Karpas-422 (cell line): ENCODE measurements at places on chromosomes 1 and 21.

GRCh38 chr1:96596226-96596922 is 125.2 kb upstream of the PTBP2 start:
- peak; percentile 76 for DNase-seq

DNA sequence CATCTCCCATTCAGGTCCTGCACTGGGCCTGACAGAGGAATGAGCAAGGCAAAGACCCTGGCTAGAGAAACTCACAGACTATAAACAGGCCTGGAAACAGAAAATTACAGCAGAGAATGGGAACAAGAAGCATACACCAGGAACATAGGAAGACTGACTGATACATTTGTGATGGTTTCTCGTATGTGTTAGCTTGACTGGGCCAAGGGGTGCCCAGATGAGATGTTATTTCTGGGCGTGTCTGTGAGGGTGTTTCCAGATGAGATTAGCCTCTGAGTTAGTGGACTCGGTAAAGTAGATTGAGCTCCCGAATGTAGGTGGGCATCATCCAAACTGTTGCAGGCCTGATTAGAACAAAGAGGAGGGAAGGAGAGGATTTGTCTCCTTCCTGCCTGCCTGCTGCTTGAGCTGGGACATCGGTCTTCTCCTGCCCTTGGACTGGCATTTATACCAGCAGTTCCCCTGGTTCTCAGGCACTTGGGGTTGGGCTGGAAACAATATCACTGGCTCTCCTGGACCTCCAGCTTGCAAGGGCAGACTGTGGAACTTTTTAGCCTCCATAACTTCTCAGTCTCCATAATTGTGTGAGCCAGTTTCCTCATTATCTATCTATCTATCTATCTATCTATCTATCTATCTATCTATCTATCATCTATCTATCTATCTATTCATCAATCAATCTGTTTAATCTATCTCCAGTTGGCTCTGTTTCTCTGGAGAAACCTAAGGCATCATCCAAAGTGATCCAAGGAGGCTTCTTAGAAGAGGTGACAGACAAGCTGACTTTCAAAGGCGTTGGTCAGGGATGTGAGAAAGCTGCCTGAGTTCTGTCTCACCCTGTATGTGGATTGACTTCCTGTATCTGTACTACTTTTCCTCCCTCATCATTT is 9.7 kb upstream of the FOXO6 start:
- no peak for DNase-seq

GRCh38 chr1:107198561-107198960 is 57.7 kb downstream of the NTNG1 start:
- no peak for DNase-seq

DNA sequence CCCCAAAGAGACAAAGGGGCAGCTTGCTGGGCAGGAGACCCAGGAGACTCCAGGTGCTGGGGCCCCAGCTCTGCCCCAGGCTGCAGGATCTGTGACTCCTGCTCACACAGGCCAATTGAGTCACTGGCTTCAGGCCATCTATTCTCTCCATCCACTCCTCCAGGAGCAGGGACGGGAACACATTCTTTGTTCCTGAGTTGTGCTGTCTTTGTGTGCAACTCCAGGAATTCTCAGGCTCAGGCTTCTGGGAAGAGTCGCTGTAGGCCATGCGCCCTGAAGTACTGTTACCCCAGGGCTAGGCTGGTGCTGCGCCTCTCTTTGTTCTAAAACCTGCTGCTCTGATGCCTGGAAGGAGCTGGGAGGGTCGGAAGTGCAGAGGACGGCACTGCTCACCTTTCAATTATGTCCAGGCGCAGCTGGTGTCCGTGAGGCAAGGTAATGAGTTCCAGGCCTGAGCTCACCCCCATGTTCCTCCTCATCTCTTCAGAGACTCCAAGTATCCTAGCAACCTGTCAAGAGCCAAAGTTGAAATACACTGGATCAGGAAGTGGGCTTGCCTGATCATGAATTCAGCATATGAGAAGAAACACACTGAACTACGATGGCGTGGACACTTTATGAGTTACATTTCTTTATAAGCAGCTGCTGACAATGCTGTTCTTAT is 105.9 kb downstream of the BCAR3 start:
- no peak for DNase-seq

- DNase-seq: no peak
Observed at GRCh38 chr1:28470146-28470545, 35.7 kb upstream of the RCC1 start.

GRCh38 chr1:173476665-173477285 is 360 bp upstream of the PRDX6 start:
- DNase-seq: peak; percentile 96

DNA sequence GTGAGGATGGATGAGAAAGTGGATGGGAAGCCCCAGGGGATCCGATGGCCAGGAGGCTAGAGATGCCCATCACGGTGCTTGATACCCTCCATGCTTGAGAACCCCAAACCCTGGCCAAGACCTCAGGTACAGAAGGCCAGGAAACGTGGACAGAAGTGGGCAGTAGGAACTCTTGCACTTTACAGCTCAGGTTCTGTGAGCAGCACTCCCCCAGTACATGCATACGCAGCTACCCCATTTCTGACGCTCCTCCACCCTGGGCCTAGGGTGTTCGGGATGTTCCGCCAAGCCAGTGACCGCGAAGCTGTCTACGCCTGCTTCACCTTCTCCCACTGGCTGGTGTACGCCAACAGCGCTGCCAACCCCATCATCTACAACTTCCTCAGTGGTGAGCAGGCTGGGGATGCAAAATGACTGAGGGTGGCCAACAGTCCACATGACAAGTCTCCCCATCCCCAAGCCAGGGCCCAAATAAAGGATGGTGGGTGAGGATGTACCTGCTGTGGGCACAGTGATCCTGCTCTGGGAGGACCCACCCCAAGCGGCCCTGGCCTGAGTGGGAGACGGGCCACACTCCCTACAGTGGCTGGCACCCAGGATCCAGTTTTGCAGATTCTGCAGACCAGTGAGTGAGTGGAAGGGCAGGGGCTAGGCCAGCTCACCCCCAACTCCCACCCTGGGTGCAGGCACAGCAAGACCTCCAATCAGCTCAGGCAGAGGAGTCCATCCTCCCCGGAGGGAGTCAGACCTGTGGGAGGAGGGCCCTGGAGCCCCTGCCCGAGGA is 7.4 kb downstream of the HCRTR1 start:
- DNase-seq: no peak

GRCh38 chr1:12244078-12244477 is 14.2 kb downstream of the VPS13D start:
- no peak for DNase-seq

GRCh38 chr1:72432645-72433267 is 150.4 kb upstream of the NEGR1 start:
- DNase-seq: no peak

DNA sequence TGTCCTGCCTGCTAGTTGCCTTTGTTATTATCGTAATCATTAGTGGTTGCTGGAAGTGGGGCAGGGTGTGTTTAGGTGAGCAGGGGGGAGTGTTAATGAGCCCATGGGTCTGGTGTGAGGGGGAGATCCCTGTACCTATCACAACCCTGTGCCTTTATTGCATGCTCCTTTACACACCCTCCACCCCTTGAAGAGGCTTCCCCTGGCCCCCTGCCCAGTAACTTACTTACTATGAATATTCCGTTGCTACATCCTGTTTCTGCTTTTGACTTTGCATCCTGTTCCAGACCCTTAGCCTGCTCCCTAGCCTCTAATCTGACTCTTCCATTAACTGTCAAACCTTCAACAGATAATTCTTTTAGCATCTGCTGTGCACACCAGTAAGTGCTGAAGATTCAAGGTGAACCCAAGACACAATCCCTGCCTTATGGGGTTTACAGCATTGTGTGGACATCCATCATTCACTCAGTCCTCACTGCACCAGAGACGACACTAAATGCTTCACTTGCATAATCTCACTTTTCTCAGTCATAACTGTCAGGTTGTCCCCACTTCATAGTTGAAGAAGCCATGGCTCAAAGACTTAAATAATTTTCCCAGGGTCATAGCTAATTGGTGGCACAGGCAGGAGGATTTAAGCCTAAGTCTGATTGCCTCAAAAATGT is 47.9 kb downstream of the CDC7 start:
- DNase-seq: no peak

DNA sequence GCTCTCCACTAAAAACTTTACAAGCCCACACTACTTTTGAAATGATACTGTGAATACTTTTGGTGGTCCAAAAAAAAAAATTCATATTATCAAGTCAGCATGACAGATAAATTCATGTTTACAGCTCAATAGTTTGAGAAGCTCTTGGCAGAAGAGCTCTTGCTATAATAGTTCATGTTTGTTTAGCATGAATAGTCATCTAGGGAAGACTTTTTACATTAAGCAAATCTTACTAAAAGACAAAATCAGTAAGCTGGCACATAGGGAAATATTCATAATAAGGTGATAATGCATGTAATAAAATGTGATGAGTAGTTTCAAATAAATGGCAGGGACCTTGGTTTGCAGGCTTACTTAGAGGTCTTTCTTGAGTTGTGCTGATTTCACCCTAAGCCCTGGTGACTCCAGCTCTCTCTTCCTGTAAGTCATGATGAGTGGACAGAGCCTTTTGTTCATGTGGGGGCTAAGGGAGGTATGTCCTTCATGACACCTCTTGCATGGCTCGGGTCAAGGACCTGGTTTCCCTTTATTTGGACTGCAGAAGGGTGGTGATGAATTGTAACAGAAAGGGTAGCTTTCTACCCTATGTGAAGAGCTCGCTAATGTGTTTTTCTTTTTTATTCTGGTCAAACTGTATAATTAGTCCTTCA is 166.7 kb downstream of the GABPA start:
- DNase-seq: no peak

- DNase-seq: no peak
Observed at GRCh38 chr1:24300971-24301784, 18.0 kb upstream of the GRHL3 start.

DNA sequence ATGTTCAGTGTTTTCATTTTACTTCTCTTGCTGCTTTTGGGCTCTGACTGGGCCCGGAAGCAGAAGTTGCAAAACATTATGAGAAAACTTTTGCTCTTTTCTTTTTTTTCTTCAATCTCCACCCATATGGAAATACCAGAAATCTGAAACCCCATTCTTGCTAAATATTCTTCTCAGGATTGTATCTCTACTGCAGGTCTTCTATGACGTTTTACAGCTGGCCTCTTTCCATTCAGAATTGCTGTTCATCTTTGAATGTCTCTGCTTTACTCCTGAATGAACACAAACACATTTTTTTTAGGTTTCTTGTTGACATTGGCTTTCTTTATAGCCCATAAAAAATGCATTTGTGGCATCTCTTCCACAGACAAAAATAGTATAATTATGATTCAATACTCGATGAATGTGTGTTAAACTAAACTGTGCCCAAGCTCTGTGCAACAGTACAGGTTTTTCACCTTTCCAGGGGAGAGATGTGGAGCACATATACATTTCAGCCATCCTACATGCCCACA is 18.8 kb downstream of the PTPRC start:
- DNase-seq: peak; percentile 94

DNA sequence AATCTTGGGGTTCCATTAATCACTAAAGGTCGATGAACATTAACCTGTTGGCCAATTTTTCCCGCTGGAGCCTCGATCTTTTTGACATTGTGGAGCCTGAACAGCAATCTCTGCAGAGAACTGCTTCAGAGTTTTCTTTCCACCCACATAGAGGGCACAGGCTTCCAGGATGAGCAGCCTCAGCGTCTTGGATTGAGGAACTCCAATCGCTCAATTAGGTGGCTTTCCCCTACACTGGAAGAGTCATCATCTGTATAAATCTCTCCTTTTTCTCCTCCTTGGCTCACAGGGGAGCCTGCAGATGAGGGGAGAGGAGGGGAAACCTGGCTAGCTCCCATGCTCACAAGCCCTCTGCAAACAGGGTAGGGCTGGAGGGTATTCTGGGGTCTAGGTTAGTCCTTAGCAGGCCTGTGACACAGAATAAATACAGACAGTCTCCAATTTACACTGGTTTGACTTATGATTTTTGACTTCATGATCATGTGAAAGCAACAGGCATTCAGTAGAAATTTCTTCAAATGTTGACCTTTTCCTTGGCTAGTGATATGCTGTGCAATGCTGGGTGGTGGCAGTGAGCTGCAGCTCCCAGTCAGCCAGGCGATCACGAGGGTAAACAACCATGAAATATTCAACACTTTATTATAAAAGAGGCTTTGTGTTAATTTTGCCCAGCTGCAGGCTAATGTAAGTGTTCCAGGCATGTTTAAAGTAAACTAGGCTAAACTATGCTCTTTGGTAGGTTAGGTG is 80.8 kb downstream of the PGBD5 start:
- no peak for DNase-seq

DNA sequence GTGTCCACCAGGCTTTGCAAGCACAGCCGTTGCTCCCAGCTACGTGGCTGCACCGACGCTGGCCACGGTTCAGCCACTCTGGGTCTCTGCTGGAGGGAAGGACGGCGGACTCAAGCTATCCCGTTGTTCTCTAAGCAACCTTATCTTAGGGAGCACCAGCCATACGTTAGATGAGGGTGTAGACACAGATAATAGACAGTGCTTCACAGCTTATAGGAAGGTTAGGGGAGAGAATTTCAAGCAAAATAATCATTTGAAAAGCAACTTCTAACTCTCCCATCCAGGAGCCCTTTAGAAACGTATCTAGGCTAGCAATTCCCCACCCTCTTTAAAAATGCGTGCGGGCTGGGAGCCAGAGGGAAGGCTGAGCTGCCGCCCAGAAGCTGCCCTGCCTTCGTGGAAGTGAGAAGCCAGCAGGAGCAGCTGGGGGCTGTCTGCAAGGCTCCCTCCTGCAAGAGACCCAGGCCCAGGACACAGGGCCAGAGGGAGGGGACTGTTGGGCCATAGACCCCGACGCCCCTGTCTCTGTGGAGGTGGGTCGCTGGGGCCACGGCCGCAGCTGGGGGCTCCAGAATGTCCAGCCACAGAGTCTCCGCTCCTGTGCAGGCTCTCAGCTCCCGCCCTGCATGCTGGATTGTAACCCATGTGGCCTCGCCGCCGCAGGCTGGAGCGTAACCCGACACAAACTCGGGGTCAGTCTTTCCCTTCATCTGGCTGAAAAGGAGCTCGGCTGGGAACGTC is 31.2 kb upstream of the COL6A2 start:
- no peak for DNase-seq

DNA sequence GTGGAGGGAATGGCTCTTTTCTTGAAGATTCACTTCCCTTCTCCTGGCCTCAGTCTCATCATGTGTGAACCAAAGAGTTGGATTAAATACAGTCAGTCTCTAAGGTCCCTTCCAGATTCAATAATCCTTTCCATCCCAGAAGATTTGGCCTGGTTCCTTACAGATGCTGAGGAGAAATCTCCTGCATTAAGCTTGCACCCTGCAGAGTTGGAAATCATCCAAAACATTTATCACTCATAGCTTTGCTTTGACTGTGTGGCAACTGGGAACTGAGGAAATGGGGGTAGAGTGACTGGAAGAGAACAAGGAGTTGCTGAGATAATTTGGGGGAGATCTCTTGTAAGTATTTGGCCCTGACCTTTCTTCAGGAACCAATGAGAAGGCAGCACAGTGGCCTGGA is 220.5 kb upstream of the SGIP1 start:
- no peak for DNase-seq
